Endothelial cell of umbilical vein (primary cell): ENCODE measurements at places on chromosomes 13 and 19. TPM values are rescaled to one million over a fixed set of nuclear protein-coding genes. Genes with fewer than 3 reads are reported as not detected.

- H3K4me1 ChIP-seq = no peaks in the 10 kb centered on the region
- H3K27ac ChIP-seq = no peak overlapping the region
- no peak overlapping the region for H3K4me3 ChIP-seq
- no peaks in the 10 kb centered on the region for H3K36me3 ChIP-seq
- no peaks in the 10 kb centered on the region for H3K27me3 ChIP-seq
Observed at GRCh38 chr19:19914596-19914995, 13.8 kb downstream of the ZNF93 start.

GRCh38 chr13:30904043-30904442, 2.0 kb upstream of the MEDAG start:
- H3K4me3 ChIP-seq = no peak overlapping the region
- peaks cover 47% of the 10 kb centered on the region for H3K4me1 ChIP-seq
- no peaks in the 10 kb centered on the region for H3K27me3 ChIP-seq
- H3K36me3 ChIP-seq = no peaks in the 10 kb centered on the region
- DNase-seq = no peak

ZNF229 gene
- total RNA-seq = 6.0 and 8.8 TPM in 2 replicates

SHISA7 gene
- total RNA-seq = not detected in 2 replicates

ATXN8OS gene
- total RNA-seq = not detected in 2 replicates
